HS-27A (cell line): ENCODE measurements at places on chromosomes 1 and 21.

DNA sequence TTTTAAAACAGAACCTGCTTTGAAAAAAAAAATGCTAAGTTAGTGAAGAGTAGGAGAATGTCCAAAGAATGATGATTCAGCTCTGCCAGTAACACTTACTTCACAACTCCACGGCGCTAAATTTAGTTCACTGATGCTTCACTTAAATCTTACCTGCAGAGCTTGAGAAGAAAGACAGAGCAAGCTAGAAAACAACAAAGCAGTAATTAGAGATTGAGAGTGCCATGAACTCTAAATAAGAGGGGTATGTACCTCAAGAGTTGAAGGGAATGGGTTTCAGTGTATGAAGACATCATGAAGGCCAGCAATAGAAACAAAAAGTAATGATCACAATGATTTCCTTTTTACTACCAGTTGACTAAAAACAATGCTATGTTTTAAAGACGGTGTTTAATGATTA lies 32.8 kb downstream of the EPRS1 start:
- DNase-seq: no peak

GRCh38 chr1:35173491-35173890 lies 19.5 kb downstream of the SFPQ start:
- no peak for DNase-seq

GRCh38 chr1:14064649-14065442 lies 364.9 kb downstream of the PRDM2 start:
- no peak for DNase-seq

DNA sequence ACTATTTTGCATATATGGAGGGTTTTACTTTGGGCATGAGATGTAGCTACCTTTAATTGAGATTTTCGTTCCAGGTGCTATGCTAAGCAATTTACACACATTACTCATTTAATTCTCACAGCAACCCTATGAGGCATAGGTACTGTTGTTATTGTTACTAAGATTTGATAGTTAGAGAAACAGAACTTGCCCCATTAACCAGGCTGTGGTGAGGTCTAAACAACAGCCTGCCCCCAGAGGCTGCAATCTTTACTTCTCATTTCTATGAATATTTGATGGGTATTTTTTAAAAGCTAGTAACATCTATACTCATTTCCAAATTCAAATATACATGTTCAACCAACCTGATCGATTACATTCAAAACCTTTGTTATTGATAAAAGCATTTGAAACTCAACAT lies 155.6 kb downstream of the GALNT2 start:
- no peak for DNase-seq

DNA sequence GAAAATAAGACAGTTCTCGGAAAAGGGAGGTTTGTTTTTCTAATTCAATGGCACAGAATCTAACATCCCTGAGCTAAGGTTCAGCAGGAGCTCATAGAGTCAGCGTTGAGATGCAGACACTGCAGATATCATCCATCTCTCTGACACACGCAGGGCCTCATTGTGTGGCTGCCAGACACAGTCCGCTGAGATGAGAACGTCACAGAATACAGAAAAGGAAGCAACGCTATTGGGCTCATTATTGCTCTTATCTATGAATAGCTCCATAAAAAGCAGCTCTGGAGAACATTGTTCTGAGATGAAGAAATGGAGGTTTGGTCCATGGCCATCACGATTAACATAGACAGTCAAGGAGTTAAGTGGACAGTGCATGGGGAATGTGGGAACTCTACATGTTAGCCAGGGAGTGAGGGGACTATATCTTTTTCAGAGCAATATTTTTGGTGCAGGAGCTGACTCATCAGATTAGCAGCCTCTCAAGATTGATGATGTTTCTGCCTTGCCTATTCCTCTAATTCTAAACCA lies 771.6 kb upstream of the CXADR start:
- DNase-seq: no peak

DNA sequence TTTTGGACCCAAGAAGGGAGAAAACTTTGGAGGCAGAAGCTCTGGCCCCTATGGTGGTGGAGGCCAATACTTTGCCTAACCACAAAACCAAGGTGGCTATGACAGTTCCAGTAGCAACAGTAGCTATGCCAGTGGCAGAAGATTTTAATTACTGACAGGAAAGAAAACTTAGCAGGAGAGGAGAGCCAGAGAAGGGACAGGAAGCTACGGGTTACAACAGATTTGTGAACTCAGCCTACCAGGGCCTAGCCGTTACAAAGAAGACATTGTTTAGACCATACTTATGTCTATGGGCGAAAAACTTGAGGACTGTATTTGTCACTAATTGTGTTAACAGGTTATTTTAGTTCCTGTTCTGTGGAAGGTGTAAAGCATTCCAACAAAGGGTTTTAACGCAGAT lies 10.4 kb upstream of the ACOT11 start:
- DNase-seq: no peak

- DNase-seq: no peak
Observed at GRCh38 chr1:54978528-54979326, 1.7 kb upstream of the TMEM61 start.

DNA sequence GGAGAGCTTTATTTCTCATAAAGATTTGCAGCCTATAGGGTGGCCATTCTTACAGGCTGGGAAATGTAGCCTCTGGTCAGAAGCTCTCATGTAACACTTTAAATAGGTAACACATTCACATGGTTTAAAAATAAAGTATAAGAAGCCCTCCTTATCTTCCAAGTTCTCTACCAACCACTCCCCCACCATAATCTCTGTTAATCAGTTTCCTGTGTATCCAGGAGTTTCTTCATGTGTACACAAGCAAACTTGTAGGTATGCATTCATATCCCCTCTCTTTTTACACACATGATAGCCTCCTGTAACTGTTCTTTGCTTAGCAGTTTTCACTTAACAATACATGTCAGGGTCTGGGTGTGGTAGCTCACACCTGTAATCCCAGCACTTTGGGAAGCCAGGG lies 4.9 kb upstream of the STMN1 start:
- no peak for DNase-seq

- DNase-seq: no peak
Observed at GRCh38 chr1:100950781-100951180, 54.9 kb downstream of the SLC30A7 start.

DNA sequence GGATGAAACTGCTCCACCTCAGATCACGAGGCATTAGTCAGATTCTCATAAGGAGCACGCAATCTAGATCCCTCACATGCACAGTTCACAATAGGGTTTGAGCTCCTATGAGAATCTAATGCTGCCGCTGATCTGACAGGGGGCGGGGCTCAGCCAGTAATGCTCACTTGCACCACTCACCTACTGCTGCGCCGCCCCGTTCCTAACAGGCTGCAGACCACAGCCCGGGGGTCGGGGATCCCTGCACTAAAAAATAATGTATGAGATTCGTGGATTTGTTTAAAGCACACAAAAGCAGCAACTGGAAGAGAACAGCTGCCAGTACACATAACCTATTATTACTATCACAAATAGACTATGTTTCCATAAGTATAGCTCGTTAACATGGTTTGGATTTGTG lies 72.9 kb downstream of the HLCS start:
- DNase-seq: no peak

- no peak for DNase-seq
Observed at GRCh38 chr1:2258122-2258681, 30.1 kb downstream of the SKI start.

GRCh38 chr1:237124856-237125462 lies 83.0 kb downstream of the RYR2 start:
- no peak for DNase-seq

DNA sequence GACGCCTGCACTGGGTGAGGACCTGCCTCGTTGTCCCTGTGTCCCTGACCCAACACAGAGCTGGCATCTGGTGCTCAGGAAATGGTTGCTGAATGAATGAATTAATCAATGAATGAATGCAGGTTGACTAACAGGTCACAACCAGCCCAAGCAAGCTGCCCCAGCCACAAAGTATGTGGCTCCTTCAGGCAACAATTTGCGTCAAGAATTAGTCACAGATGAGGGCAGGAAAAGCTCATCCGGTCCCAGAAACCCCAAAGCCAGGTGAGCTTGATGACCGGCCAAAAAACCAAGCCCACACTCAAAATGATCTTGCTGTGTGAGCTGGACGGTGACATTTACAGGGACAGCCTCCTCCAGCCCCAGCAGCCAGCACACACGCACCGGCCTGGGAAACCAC lies 40.6 kb upstream of the GPR153 start:
- DNase-seq: no peak

DNA sequence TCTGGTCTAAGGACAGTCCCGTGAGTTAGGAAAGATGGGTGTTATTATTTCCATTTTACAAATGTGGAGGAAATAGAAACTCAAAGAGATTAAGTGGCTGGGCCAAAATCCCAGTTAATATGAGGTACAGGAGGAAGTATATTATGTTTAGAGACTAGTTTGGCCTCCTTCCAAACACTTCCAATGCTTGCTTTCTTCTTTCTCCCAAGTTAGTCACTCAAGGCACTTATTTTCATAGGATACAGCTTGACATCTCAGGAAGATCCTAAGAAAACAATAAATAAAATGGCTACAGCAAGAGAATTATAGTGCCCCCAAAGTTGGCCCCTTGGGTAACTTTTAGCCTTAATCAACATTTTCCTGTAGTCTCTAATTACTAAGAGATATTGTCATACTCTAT lies 47.5 kb upstream of the IPO9 start:
- no peak for DNase-seq

DNA sequence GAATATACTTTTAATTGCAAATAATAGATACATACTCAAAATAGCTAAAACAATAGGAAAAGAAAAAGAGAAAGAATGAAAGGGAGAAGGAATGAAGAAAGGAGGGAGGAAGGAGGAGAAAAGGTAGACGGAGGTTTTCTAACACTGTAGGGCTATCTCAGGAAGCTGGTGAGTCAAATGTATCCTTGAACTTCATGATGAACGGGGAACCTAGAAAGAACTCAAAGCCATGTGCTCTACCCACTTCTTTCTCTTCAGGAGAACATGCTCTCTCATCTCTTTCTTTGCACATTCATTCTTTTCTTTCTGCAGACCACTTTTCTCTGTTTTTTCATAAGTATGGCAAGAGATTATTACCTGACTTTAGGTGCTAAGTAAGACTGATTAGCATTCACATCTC lies 37.3 kb upstream of the ZNF644 start:
- no peak for DNase-seq

DNA sequence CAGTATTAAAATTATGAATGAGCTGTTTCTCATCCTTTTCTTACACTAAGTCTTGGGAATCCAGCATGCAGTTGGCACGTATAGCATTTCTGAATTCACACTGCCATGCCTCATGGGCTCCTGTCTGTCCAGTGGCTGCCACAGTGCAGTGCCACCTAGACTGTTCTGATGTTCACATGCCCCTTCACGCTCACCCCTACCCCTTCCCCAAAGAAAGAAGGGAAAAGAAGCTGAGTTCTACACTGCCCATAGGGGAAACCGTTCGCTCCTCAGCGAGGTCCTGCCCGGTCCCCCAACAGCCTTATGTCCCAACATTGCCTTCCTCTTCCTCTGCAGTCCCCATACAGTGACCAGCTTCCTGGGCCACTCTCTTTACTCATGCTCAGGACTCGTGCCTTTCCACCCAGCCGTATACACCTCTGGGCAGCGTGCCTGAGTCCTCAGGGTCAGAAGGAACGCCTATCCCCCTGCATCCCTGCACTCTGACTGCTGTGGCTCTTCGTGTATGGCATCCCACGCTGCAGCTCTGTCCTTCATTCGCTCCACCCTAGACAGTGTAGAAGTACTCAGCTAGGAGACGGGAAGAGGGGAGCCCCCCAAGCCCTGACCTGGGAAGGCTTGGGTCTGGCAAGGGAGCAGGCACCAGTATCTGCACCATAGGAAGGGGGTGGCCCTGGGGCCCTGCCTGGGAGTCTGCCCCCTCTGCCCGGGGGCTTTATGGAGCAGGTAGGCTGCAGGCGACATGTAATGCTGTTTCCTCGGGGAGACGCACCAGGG lies 24.1 kb upstream of the ARF1 start:
- no peak for DNase-seq

- peak; percentile 89 for DNase-seq
Observed at GRCh38 chr1:112704934-112705627, 1.8 kb downstream of the RHOC start.

DNA sequence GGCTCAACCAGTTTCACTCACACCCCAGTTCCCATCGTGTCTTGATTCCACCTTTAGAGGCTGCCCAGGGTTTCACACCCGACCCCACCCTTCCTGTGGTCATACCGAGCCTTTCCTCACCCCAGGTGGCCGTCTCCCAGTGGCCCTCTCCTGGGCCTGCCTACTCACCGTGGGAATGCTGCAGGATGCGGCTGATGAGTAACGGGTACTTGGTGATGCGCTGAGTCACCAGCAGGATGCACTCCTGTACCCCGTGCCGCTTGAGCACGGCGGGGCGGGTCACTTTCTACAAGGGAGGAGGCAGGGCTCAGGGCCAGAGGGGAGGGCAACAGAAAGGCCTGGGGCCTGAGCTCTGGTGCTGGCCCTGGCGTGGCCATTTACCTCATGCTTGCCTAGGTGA lies 16.4 kb downstream of the ARHGEF2 start:
- no peak for DNase-seq

DNA sequence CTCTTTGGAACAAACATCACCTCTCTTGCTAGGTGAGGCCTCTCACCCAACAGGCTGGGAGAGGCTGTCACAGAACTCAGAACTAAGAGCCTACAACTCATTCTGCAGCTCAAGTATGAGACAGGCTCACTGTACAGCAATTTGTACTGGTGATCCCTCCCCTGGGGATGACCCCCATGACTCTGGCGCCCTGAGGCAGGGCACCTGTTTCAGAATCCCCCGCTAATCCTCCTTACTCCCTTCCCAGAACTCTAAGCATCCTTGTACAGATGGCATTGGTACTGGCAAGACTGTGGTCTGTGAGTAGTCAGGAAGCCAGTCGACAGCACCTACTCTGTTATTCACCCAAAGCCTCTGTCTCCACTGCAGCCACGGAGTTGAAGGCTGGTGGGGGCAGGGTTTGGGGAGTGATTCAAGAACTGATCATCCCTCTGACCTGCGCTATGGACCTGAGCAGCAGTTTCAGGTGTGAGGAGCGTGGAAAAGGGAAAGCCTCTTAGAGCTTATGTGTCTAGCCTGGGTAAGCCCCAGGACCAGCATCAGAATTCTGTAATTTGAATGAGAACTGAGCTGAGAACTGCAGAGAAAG lies 655.5 kb downstream of the KIF26B start:
- no peak for DNase-seq

DNA sequence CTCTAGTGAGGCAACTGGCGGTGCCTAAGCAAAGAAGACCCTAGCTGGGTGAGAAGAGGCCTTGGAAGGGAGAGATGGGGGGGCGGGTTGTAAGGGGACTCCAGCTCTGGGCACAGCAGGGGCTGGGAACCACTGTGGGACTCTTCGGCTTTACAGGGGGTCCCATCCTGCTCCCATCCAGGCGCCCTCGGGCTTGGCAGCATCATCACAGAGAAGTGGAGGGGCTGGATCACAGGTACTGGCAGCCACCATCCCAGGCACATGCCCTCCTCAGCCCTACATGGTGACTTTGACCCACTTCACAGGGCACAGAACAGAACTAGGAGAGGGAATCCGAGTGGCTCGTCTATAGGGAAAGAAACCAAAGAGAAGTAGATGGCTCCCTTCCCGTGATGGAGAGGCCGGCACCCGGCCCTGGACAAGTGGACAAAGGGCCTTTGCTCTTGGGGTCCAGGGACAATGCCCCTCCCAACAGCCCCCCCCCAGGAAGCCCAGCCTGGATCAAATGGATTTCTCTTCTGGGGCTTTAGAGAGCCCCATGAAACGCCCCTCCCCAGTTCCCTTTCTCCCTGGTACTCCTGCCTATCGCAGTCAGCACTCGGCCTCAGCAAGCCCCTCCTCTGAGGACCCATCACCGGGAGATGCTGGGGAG lies 54.0 kb upstream of the ECE1 start:
- no peak for DNase-seq
